ENCODE measurements at places on chromosomes 7 and 10.

GRCh38 chr7:80589631-80590030 lies 48.8 kb upstream of the CD36 start:
- no peak for DNase-seq

GRCh38 chr7:144048648-144049047 lies at the start of gene OR2A5:
Gene OR2A5, plus strand, starts transcription at chr7:144048948. Its CDS starts 1,454 bp downstream, at chr7:144050402.
- DNase-seq, result no peak

DNA sequence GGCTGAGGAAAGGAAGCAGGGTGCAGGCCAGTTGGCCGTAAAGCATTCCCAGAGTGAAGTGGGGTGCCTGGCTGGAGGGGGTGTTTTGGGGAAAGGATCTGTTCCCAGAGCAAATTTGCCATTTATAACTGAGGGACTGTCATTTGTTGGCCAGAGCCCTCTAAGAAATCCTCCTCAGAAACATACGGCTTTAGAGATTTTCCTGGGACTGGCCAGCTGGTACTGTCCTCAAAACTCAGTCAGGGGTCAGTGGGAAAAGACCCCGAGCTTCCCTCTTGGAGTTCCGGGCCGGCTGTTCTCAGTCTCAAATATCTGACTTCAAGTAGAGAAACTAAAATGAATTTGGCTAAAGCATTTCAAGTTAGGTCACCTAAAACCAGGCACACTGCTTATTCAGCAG lies 55.9 kb downstream of the ETV1 start:
- DNase-seq, result no peak

DNA sequence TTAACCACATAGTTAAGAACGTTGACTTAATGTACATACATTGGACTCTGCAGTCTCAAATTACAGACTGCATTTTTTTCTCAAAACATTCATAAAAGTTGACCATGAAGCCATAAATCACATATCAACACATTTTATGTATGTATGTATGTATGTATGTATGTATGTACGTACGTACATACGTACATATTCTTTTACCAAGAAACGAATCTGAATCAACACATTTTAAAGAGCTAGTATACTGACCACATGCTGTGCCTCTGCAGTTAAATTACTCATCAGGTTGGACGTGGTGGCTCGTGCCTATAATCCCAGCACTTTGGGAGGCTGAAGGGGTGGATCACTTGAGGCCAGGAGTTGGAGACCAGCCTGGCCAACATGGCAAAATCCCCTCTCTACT lies 105.8 kb downstream of the GPR158 start:
- DNase-seq, result no peak

DNA sequence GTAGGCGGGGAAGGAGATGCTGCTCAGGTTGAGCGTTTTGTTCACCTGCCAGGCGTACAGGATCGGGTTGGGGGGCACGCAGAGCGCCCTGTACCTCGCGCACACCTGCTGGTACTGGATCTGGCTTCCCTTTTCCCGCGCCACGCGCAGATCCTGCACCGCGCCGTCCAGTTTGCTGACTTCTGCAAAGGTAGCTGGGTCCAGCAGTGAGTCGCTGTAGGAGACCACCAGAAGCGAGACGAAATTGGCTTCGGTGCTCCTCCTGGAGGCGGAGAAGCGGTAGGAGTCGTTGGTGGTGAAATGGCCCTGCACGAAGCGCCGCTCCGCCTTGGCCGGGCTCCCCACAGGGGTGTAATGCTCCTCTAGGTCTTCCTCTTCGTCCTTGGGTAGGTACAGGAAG lies 90.7 kb upstream of the RAB18 start:
- no peak for DNase-seq

GRCh38 chr7:116443101-116443523 lies 56.4 kb upstream of the CAV2 start:
- no peak for DNase-seq

DNA sequence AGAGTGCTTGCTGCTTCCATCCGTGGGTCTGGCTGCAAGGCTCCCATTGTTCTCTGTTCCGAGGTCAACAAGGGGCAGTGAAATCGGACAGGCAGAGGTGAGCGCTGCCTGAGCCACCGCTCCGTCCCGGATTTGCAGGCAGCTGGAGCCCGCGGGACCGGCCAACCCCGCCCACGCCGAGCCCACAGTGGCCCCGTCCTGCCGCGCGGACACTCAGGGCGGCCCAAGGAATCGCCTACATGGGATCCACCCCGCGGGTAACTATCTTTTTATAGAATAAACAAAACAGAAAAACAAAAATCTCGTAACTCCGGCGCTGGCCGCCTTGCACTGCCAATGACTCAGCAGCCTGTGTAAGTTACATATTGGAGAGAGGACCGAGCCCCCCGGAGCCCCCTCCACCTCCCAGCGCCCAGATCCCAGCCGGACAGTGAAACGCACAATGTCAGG lies 1.9 kb downstream of the BNIP3 start:
- DNase-seq, result no peak
